ENCODE measurements at places on chromosomes 6 and 20.

GRCh38 chr20:21505810-21506530, 7.9 kb downstream of the NKX2-2 start:
- DNase-seq: no peak

DNA sequence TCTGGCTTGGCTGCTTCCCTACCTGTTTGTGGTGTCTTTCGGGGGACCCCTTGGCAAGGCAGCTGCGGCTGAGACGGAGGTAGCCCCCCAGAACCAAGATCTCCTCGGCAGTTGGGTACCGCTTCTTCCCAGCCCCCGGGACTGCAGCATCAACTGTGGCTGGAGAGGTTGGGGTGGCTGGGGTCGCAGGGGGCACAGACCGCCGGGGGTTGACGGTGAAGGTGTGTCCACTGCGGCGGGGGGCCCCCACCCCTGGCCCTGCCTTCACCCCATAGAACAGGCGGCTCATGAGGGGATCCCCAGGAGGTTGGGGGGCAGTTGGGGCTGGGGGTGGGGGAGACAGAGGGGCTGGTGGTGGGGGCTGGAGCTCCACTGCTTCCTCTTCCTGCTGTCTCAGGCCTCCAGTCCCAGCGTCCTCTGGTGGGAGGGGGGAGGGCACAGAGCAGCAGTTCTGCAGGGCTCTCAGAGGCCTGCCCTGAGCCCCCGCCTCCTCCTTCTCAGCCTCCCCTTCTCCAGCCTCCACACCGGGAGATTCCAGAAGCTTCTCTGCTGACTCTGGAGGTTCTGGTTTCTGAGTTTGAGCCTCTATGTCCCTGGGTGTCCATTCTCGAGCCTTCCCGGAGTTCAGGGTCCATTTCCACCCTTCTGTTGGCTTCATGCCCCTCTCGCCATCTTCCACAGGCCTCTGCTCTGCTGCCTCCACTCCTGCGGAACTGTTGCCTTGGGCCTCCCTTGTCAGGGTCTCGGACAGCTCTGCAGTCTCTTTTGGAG, 1.9 kb downstream of the PPP1R18 start:
- DNase-seq: no peak

GRCh38 chr6:152952045-152952444, 30.8 kb downstream of the FBXO5 start:
- no peak for DNase-seq

DNA sequence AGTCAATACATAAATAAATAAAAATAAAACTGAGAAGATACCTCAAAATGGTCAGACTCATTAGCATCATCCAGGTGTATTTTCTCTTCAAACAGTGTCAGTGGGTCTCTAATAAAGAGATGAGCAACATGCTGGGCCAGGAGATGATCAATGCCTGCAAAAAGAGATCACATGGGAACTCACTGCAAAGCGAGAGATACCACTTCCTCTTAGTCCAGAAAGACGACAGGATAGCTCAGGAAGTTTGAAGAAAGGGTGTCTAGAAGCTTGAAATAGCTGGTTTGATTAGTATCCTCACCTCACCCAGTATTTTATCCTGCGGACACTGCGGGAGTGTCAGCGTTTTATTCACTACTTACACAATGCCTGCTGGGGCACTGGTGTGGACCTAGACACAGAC, 38.0 kb downstream of the GCLC start:
- no peak for DNase-seq

DNA sequence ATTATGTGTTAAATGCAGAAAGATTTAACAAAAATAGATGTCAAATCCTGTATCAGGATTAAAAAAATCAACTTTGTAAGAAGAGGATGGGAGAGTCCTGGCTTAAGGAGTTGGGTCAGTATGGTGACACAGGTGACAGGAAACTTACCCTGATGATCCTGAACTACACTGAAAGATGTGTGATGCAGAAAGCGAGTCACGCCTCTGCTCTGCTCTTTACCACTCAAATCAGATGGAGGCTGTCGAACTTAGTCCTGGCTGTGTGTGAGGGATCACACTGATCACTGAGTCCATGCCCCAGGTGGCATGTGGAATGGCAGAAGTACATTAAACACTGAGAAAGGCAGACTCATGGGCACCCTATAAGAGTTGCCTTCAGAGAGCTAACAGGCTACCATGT, 92.9 kb downstream of the GJA10 start:
- DNase-seq: no peak

GRCh38 chr6:160051390-160051789, 70.2 kb upstream of the SLC22A1 start:
- DNase-seq: no peak
